ENCODE measurements at places on chromosomes 5 and 9.

DNA sequence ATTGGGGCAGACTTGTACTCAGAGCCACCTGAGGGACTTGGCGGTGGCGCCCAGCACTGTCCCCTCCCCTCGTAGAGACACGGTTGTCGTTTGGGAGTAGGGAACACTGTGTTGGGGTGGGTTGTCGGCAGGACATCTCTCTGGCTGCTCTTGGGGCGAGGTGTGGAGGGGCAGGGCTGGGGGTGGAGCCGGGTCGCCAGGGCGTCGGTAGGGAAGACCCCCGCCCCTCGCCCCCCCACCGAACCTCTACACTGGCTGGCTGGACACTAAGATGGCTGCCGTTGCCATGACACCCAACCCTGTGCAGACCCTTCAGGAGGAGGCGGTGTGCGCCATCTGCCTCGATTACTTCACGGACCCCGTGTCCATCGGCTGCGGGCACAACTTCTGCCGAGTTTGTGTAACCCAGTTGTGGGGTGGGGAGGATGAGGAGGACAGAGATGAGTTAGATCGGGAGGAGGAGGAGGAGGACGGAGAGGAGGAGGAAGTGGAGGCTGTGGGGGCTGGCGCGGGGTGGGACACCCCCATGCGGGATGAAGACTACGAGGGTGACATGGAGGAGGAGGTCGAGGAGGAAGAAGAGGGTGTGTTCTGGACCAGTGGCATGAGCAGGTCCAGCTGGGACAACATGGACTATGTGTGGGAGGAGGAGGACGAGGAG lies 778 bp downstream of the TRIM41 start:
- DNase-seq, result no peak

- no peak for DNase-seq
These were observed 58.8 kb upstream of the IGFBPL1 start for GRCh38 chr9:38482918-38483592.

DNA sequence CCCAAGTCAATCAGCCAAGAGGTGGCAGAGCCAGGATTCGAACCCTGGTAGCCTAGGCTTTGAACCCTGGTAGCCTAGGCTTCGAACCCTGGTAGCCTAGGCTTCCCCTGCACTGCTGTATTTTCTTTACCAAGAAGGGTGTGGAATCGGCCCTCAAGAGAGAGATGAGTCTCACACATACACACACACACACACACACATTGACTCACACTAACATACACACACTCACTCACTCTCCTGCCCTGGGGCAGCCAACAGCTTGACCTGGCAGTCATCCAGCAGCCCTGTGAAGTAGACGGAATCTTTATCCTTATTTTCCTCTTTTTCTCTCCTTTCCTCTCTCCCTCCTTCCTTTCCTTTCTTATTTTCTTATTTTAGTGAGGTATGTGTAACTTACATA lies 55.4 kb upstream of the RPL26L1 start:
- peak; percentile 96 for DNase-seq

GRCh38 chr5:146390469-146390868 lies 51.8 kb downstream of the POU4F3 start:
- no peak for DNase-seq

DNA sequence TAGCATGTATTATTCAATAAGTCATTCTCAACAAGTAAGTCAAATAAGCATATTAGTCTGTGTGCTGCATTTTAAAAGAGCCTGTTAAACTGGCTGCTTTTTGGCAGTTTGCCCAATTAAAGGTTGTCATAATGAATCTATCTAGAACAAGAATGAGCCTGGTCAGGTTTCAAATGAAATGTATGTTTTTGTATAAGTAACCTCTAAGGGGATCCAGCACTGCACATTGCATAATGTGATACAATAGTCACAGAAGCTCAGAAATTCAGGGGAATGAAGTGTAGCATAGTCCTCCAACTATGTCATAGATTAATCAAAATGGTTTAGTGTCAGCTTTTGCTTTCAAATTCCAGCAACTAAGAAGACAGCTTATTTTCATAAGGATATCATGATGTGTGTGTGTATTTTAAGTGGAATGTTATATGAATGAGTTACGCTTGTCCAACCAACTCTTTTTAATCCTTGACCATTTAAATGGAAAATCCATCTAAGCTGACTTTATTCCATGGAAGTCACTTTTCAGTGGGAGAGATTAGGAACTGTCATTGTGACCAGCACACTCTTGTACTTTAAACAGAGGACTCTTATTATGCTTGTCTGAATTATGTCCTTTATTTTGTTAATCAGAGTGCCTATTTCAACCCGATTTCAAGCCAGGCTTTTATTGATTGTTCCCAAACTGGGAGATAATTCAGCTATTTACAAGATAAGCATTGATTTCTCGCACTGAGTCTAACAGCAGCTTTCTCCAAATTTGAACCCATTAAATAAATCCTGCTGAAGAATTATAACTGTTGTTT lies 283.9 kb upstream of the ADAMTSL1 start:
- DNase-seq, result no peak

DNA sequence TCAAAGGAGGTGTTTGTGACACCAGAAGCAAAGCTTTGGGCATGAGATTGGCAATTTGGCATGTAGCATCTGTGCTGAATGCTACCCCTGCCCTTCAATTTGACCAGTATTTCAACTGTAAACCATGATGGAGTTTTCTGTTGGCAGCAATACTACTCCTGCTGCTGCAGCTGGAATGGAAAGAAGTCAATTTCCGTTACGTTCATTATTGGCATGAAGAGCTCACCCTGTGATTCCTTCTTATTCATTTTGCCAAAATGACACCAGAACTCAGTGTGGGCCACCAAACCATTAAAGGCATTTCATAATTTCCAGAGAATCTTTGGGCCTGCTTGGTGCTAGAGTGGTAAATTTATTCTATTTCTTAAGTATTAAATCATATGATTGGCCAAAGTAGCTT lies 433.1 kb upstream of the DMAC1 start:
- no peak for DNase-seq

- no peak for DNase-seq
These were observed 22.8 kb downstream of the ANGPTL2 start for GRCh38 chr9:127099664-127100063.

- peak; percentile 90 for DNase-seq
These were observed 172.1 kb upstream of the GAS1 start for GRCh38 chr9:87119328-87119881.

DNA sequence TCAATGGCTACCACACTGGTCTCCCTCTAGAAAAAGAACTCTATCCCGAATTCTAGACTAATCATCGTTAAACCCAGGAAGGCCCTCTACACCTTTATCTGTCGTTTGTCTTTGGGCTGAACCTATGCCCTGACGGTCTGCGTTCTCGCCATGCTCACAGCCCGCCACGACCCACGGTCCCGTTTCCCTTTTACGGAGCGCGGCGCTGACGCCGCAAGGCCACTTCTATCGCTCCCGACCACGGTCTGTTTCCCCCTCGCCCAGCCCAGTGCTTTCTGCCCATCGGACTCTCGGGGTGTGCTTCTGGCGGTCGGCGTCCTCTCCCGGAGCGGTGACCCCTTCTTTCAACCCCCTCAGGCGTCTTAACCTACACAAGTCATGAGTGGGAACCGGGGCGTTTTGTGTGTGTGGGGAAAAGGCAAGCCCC lies 974 bp downstream of the C9orf40 start:
- DNase-seq, result peak; percentile 15

- peak; percentile 80 for DNase-seq
These were observed 727.1 kb upstream of the GRAMD2B start for GRCh38 chr5:125695996-125696655.

- DNase-seq, result no peak
These were observed 21.3 kb upstream of the PTPN3 start for GRCh38 chr9:109519366-109519765.
